Transverse colon (tissue), 4 donors: ENCODE measurements at places on chromosomes 7 and 10. TPM values are rescaled to one million over a fixed set of nuclear protein-coding genes. Genes with fewer than 3 reads are reported as not detected.

ELFN1 gene
- total RNA-seq, result 0.32 TPM

ARHGEF35 gene
- 25.2 TPM for total RNA-seq

GIMAP1 gene
- 3.0 TPM for total RNA-seq

MYL10 gene
- total RNA-seq, result not detected

PLEKHS1 gene
- 0.60 TPM for total RNA-seq

DNA sequence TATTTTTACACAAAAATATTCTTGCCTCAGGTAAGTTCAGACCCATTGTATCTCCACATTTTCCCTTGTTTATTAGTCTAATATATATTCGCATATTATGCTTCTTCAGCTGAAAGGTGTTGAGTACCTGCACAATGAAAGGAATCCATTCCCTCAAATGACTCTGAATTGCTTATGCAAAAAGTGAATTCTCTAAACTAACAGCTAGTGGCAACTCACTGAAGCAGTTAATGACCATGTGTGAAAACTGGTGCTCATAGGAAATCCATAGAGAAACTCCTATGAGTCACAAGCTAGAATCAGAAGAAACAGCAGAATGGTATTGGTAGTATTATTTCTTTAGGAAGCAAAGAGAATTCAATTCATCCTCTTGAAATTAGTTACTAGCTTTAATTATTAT is 33.5 kb upstream of the RNF148 start:
- no peak overlapping the region for H3K27ac ChIP-seq
- no peaks in the 10 kb centered on the region for H3K27me3 ChIP-seq
- no peak overlapping the region for H3K4me3 ChIP-seq
- no peaks in the 10 kb centered on the region for H3K36me3 ChIP-seq
- H3K4me1 ChIP-seq, result no peaks in the 10 kb centered on the region

DNA sequence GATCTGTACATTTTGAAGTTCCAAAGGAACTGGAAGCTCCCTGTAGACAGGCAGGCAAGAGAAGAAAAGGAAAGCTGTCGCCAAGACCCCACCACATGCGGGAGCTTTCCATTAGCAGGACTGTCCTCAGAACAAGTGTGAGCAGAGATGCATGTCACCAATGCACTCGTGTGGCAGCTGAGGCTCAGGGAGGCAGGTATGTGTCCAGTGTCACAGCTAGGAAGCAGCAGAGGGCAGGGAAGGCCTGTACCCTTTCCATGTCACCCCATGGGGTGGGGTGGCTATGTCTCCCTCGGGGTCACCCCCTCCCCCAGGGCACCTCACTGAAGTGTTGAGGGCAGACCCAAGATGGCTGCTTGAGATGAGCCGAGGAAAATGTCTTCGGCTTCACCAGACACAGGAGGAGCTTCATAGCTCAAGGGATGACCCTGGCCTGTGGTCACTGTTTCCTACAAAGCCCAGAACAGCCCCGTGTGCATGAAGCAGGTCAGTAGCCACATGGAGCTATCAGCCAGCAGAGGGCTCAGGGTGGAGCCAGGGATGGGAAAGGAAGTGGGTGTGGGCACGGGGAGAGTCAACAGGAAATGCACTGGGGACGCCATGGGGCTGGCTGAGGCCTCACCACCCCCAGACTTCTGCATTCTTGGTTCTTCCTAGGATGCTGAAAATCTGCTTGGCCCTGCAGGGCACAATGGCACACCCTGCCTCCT is 96.6 kb downstream of the FAM53B start:
- H3K36me3 ChIP-seq, result no peaks in the 10 kb centered on the region
- H3K27ac ChIP-seq, result peak overlapping the region; percentile 81
- peaks cover 35% of the 10 kb centered on the region for H3K4me1 ChIP-seq
- H3K27me3 ChIP-seq, result no peaks in the 10 kb centered on the region

- no peaks in the 10 kb centered on the region for H3K27me3 ChIP-seq
- H3K4me3 ChIP-seq, result no peak overlapping the region
- peaks cover 34% of the 10 kb centered on the region for H3K4me1 ChIP-seq
- H3K36me3 ChIP-seq, result no peaks in the 10 kb centered on the region
Observed at GRCh38 chr10:124928545-124928944, 13.4 kb upstream of the ZRANB1 start.

DNA sequence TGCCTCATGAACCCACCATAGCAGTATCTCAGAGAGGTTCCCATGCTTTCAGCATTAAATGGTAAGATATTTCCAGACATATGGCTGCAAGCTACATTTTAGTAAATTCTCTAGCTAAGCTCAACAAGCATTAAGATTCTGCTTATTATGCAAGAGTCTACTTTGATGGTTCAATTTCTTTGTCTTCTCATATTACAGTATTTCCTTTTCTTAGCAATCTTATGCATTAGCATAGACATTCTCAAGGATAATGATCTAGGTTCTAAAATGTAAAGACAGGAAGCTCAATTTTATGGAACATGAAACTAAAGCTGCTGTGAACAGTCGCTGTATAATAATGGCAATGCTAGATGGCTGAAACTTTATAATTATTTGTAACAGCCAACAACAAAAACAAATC is 39.2 kb downstream of the MEOX2 start:
- DNase-seq, result no peak
- H3K4me1 ChIP-seq, result no peaks in the 10 kb centered on the region
- H3K27ac ChIP-seq, result no peak overlapping the region
- no peaks in the 10 kb centered on the region for H3K27me3 ChIP-seq

DNA sequence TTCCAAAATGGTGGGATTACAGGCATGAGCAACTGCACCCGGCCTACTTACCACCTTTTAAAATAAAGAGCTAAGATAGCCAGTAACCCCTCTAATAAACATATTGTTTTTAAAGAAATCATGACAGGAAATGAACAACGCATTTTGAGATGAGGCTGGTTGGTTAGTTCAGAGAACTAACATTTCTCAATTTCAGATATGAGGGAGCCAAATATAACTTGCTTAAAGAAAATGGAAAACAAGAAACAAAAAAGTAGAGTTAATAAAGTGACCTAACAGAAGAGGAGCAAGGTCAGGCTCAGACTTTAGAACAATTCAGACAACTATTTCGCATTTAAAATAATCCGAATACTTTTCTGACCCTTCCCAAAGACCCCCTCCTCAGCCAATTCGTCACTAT is 254.9 kb upstream of the PHF14 start:
- H3K27ac ChIP-seq, result no peak overlapping the region
- no peaks in the 10 kb centered on the region for H3K36me3 ChIP-seq
- H3K27me3 ChIP-seq, result no peaks in the 10 kb centered on the region
- DNase-seq, result no peak
- no peaks in the 10 kb centered on the region for H3K4me1 ChIP-seq

GRCh38 chr10:110833234-110833940 is 38.3 kb upstream of the PDCD4 start:
- no peak overlapping the region for H3K4me3 ChIP-seq
- H3K27ac ChIP-seq, result no peak overlapping the region
- no peaks in the 10 kb centered on the region for H3K27me3 ChIP-seq

- no peak for DNase-seq
- no peak overlapping the region for H3K27ac ChIP-seq
- no peak overlapping the region for H3K4me3 ChIP-seq
- no peaks in the 10 kb centered on the region for H3K27me3 ChIP-seq
- H3K36me3 ChIP-seq, result no peaks in the 10 kb centered on the region
Observed at GRCh38 chr7:138935465-138936011, 45.7 kb downstream of the KIAA1549 start.

DNA sequence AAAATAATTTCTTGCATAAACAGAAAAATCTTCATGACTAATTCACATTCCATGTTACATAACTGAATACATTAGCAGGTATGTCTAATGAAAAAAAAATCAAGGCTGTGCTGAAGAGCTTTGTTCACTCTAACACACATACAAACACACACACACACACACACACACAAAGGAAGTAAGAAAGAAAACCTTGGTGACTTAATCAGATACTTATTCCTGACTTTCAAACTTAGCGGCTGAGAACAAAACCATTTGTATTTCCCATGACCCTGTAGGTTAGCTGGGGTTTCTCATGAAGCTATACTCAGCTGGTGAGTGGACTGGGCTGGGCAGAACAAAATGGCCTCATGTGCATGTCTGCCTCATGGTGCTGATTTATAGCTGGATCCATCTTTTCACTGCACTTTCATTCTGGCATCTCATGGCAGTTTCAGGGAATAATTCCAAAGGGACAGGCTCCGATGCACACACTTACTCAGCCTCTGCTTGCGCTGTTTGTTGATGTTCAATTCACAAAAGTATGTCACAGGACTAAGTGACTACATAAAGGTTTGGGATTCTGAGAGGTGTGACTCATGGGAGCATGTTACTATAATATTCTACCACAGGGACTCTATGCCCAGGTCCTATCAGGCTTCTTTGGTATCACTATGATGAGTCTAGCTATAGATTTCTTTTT is 161.2 kb downstream of the PCLO start:
- H3K27me3 ChIP-seq, result no peaks in the 10 kb centered on the region
- no peak overlapping the region for H3K4me3 ChIP-seq
- H3K27ac ChIP-seq, result no peak overlapping the region
- no peaks in the 10 kb centered on the region for H3K36me3 ChIP-seq

DNA sequence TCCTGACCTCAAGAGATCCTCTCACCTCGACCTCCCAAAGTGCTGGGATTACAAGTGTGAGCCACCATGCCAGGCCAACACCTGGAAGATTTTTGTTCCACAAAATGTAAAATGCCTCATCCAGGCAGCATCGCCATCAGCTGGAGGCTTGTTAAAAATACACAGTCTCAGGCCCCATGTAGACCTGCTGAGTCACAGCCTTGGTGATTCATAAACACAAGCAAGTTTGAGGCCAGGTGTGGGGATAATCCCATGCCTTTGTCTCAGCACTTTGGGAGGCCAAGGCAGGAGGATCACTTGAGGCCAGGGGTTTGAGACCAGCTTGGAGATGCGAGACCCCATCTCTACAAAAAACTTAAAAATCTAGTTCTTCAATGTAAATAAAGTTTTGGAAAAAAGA is 49.1 kb upstream of the FOXK1 start:
- H3K4me3 ChIP-seq, result no peak overlapping the region
- H3K36me3 ChIP-seq, result no peaks in the 10 kb centered on the region
- no peak overlapping the region for H3K27ac ChIP-seq
- no peak for DNase-seq
- H3K27me3 ChIP-seq, result no peaks in the 10 kb centered on the region

DNA sequence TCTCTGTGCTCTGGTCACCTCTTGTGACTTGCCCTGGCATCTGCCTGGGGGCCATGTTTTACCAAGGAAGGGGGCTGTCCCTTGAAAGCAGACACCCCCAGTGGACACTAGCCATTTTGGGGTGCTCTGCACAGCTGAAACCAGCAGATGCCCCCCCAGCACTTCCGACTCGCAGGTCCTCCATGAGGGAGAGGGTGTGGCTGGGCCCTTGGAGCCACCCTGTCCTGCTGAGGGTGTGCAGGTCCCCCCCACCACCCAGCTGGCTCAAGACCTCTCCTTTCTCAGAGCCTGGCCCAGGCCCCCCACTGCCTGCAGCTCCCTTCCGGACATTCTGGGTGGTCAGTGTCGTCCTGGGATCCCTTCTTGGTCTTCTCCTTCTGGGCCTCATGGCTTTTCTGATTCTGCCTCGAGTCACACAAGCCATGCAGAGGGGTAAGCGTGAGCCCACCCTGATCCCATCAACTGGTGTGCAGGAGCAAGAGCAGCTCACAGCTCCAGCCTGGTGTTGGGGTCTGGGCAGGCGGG is 12.3 kb downstream of the SCART1 start:
- no peaks in the 10 kb centered on the region for H3K4me1 ChIP-seq
- H3K36me3 ChIP-seq, result no peaks in the 10 kb centered on the region
- no peaks in the 10 kb centered on the region for H3K27me3 ChIP-seq
- no peak overlapping the region for H3K27ac ChIP-seq
